ENCODE measurements at places on chromosomes 3 and 15. TPM values are rescaled to one million over a fixed set of nuclear protein-coding genes. Genes with fewer than 3 reads are reported as not detected.

Gene CCR9
- total RNA-seq, result not detected

Gene PLA2G4F
- total RNA-seq, result not detected

Gene ZFAND6
- total RNA-seq, result 50.3 TPM

Gene EHHADH
- total RNA-seq, result 1.8 TPM

Gene PLCH1
- 0.10 TPM for total RNA-seq

Gene STAC
- total RNA-seq, result not detected

GRCh38 chr3:66475386-66476020, 25.3 kb downstream of the LRIG1 start:
- no peak for DNase-seq

DNA sequence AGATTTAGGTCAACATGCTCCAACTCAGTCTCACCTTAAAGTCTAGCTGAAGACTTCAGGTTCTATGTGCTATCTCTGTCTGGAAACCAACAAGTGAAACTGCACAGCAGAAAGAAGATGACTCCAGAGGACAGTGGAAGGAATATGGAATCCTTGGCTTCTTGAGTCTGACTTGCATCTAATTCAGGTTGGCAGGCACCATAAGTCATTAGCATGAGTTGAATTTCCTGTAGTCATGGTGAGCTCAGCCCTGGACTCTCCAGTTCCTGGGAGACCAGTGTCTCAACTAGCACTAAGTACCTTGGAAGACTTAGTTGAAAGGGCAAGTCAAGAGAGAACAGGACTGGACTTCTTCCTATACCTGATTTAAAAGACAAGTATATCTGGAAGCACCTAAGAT, 129.7 kb downstream of the DTWD1 start:
- DNase-seq, result no peak

- peak; percentile 3 for DNase-seq
These were observed 190.7 kb upstream of the NDN start for GRCh38 chr15:23877502-23878412.

- no peak for DNase-seq
These were observed 155.1 kb downstream of the LRTM1 start for GRCh38 chr3:54772746-54773145.

DNA sequence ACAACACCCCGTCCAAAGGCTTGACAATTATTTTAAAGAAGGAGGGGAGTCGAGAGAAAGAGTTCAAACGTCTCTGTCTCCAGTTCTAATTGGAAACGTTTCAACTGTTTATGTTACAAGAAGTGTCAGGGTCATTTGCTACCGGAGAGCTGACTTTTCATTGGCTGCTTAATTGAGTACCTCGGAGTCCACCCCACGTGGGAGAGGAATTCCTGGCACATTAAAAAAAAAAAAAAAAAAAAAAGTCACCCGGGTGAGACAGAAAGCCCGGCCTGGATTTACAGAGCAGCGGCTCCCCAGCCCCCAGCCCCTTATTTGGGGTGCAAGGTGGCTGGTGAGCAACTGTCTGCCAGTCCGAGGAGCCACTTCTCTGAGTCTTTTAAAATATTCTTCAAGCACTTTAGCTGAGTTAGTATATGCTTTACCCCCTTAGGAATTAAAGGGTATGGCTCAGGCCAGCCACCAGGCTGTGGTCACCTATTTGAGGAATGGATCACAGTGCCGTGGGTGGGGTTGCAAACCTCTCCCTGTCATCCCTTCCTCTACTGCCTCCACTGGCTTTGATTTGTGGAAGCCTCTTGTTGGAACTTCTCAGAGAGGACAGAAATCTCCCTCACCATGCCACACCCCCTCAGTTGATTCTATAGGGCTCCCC, 3.9 kb upstream of the TLE3 start:
- DNase-seq, result no peak

DNA sequence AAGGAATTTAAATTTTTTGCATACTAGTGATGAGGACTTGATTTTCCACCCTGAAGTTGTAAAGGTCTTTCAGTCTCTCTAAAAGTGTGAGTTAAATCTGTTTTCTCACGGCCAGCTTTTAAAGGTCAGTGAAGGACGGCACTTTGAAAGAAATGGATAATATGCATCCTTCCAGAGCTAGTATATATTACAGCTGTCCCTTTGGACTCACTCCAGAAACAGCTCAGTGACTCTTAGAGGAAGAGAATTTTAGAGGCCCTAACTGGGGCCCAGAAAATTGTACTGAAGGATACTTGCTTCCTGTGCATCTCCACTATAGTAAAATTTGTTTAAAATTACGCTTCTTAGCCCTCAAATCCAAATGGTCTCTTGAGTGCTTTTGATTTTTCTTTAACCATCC, 41.6 kb downstream of the PIK3CA start:
- no peak for DNase-seq

DNA sequence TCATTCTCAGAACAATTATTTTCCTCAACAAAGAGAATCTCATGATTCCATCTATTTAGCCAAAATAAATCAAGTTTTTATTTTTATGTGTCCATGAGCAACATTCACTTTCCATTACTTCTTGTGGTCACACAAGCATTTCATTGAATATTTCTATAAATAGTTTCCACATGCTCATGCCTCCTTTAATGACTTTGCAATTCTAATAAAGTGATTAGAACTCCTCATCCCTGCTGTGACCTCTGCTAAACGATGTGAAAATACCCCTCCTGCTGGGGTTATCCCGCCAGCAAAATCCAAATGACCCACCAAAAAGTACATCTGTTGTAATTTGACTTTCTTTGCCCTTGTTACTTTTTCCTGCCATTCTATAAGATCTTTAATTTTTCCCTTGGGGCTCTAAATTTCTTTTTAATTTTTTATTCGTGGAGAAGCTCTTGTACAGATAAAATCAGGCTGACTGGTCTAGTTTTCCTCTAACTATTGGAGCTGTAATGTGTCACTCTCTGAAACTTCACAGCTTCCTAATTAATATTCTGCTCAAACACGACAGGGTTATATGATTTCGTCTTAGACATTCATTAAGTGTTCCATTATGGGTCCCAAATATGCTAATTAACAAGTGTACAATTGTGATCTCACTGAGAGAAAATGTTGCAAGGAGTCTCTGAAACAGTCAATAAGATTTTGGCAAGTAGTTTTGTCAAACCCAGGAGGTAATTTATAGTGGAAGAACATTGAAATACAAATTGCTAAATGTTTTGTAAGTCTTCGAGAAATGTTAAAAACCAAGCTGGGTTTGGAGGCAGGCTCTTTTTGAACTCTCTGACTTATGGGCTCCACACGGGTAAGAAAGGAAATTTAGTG, 533.1 kb upstream of the NAALADL2 start:
- no peak for DNase-seq

DNA sequence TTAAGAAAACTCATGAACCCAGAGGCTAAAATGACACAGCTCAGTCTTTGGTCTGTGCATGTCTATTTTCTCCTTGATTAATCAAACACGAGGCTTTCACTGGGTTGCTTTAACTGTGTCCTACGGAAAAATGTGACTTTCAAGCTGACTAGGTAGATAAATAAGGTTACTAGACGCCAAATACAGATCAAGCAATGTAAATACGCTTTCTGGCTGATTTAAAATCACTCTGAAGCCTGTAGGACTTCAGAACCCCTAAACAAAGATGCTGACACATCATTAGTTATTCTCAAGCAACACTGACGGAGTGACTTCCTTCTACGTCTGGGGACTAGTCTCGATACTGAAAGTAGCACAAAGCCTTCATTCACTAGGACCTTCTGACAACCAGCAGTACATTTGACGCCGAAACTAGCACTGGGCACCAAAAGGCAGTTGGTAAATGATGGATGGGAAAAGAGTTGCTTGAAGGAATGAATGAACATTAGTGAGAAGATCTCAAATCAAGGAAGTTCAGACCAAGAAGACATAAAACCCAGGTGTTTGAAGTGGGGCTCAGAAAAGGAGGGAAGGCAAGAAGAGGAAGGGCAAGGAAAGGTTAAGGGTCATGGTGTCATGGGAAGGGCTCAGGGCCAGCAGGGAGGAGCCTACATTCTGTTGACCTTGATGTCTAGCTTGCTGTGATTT, 67.1 kb upstream of the CDV3 start:
- peak; percentile 37 for DNase-seq
